ENCODE measurements at places on chromosomes 7 and 10.

GRCh38 chr10:13340626-13341376 is 7.3 kb downstream of the SEPHS1 start:
- H3K27ac ChIP-seq, result peak overlapping the region; percentile 0
- peaks cover 36% of the 10 kb centered on the region for H3K4me1 ChIP-seq
- H3K27me3 ChIP-seq, result no peaks in the 10 kb centered on the region
- DNase-seq, result no peak
- H3K4me3 ChIP-seq, result no peak overlapping the region
- no peaks in the 10 kb centered on the region for H3K36me3 ChIP-seq

GRCh38 chr7:51224811-51225595 is 91.6 kb downstream of the COBL start:
- no peaks in the 10 kb centered on the region for H3K36me3 ChIP-seq
- H3K27ac ChIP-seq, result no peak overlapping the region
- no peaks in the 10 kb centered on the region for H3K27me3 ChIP-seq
- DNase-seq, result no peak
- H3K4me1 ChIP-seq, result no peaks in the 10 kb centered on the region
- H3K4me3 ChIP-seq, result no peak overlapping the region

DNA sequence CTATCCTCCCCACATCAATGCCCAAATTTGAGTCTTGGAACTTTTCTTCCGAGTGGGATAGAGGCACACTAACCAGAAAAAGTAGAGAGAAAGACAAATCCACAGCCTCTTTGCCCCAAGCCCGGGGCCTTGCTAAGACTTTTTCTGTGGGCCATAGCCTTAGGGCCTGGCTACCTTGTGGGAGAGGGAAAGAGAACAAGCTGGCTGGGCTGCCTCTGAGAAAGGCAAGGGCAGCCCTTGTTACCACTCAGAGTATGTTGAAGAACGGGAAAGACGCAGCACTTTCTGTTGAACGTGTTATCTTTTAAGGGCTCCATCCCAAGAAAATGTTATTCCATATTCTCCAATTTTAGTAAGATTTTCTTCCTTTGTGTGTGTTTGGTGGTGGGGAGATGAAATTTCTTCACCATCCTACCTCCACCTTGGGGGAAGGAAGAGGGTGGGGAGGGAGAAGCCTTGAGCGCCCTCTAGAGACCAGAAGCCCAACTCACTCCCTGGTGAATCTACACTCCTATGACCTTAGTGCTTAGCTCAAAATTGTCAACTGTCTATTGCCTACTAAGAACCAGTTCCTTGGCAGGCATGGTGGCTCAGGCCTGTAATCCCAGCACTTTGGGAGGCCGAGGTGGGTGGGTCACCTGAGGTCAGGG is 3.9 kb upstream of the NRF1 start:
- no peaks in the 10 kb centered on the region for H3K36me3 ChIP-seq
- H3K4me3 ChIP-seq, result no peak overlapping the region
- no peak overlapping the region for H3K27ac ChIP-seq
- H3K27me3 ChIP-seq, result no peaks in the 10 kb centered on the region
- no peak for DNase-seq

DNA sequence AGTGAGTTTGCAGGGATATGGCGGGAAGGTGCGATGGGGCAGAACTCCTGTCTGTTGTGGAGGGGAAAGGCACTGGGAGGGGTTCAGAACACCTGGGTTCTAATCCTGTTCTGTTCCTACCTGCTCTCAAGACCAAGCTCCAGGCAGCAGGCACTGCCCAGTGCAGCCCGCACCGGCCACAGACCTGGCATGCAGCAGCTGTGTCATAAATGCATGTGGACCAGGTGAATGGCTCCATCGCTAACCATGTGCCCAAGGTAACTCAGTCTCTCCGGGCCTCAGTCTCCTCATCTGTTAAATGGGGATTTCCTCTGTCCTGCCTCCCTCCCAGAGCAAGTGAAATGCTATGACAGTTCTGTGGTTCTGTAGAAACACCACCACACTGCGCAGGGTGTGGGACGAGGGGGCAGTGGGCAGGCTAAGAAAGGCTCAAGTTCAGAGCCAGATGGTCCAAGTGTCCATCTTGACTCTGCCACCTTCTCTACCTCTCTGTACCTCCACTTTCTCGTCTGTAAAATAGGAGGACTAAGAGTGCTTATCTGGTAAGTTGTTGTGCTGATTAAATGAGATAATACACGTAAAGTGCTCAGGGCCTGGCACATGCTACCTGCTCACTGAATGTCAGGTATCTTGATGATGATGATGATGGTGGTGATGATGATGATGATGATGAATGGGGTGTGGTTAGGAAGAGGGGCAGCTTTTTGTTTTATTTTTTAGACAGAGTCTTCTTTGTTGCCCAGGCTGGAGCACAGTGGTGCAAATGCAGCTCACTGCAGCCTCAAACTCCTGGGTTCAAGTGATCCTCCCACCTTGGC is 22.9 kb downstream of the ATP6V1F start:
- peaks cover 4% of the 10 kb centered on the region for H3K27me3 ChIP-seq
- DNase-seq, result no peak
- H3K4me1 ChIP-seq, result peaks cover 4% of the 10 kb centered on the region
- no peaks in the 10 kb centered on the region for H3K36me3 ChIP-seq
- no peak overlapping the region for H3K4me3 ChIP-seq

DNA sequence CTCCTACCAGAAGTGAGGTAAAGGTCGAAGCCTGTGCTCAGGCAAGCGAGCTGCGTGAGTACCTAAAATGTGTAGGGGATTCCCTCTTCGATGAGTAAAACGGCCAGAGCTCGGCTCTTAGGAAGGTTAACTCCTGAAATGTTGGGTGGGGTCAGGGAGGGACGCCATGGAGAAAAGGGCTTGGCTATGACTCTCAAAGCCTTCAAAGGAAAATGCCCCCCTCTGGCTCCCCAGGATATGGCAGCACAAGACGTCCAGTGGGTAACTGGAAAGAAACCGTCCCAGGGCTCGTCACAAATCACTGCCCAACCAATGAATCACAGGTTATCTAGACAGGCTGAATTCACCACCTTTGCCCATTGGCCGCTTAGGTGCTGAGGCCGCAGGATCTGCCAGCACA is 58.0 kb downstream of the CALML3 start:
- no peaks in the 10 kb centered on the region for H3K27me3 ChIP-seq
- no peak overlapping the region for H3K4me3 ChIP-seq
- no peak overlapping the region for H3K27ac ChIP-seq
- no peaks in the 10 kb centered on the region for H3K36me3 ChIP-seq
- H3K4me1 ChIP-seq, result peaks cover 23% of the 10 kb centered on the region

DNA sequence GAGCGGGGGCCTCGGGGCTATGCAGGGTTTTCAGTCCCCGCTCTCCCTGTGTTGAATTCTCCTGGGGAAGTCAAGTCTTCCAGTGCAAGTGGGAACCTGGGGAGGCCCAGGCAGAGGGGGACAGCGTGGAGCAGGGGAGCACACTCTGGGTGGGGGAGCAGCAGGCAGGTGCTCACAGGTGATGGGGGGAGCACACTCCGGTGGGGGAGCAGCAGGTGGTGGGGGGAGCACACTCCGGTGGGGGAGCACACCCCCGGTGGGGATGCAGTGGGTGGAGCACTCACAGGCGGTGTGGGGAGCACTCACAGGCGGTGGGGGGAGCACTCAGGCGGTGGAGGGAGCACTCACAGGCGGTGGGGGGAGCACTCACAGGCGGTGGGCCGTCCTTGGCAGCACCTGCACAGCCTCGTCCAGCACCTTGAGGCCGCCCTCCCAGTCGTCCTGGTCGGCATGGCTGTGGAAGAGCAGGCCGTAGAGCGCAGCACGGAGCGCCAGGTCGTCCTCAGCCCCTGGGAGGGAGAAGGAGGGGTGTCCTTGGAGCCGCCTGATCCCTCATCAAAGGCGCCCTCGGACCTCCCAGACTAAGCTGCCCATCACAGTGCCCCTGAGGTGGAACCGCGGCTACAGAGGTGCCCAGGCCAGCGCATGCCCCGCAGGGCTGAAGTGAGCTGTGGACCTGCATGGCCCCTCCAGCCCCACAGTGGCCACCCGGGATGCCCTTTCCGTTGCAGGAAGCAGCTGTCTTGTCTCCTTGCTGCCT is 56.7 kb downstream of the CFAP46 start:
- H3K27me3 ChIP-seq, result peaks cover 18% of the 10 kb centered on the region
- peak; percentile 7 for DNase-seq
- no peak overlapping the region for H3K27ac ChIP-seq

DNA sequence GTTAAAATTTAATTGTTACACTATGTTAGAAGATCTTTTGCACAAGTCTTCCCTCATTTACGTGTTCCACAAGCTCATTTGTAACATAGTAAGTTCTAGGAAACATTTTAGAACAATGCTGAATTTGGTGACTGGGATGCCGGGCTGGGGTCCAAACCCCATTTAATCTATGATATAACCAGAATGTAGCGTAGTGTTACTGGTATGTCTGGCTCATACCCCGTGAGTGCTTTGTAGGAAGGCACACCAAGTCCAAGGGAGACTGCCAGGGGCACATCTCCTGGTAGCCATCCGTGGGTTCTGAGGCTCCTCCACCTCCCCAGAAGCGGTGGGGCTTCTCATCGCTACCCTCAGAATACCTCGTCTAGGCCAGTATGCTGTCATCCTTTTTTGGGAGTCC is 21.3 kb upstream of the TMEM236 start:
- H3K4me1 ChIP-seq, result peaks cover 14% of the 10 kb centered on the region
- no peak for DNase-seq
- no peak overlapping the region for H3K27ac ChIP-seq
- H3K4me3 ChIP-seq, result no peak overlapping the region

- H3K36me3 ChIP-seq, result peaks cover 13% of the 10 kb centered on the region
- H3K4me3 ChIP-seq, result no peak overlapping the region
- DNase-seq, result peak; percentile 57
- peak overlapping the region; percentile 56 for H3K27ac ChIP-seq
- peaks cover 13% of the 10 kb centered on the region for H3K4me1 ChIP-seq
Measured at GRCh38 chr7:55515569-55516279, 56.6 kb downstream of the VOPP1 start.

- peak; percentile 39 for DNase-seq
- H3K4me1 ChIP-seq, result peaks cover 31% of the 10 kb centered on the region
- peak overlapping the region; percentile 18 for H3K27ac ChIP-seq
- H3K27me3 ChIP-seq, result no peaks in the 10 kb centered on the region
- no peak overlapping the region for H3K4me3 ChIP-seq
- H3K36me3 ChIP-seq, result no peaks in the 10 kb centered on the region
Measured at GRCh38 chr10:78211561-78212051, 177.9 kb downstream of the RPS24 start.

GRCh38 chr10:125064681-125065492 is 95.5 kb downstream of the CTBP2 start:
- peaks cover 34% of the 10 kb centered on the region for H3K4me1 ChIP-seq
- H3K27me3 ChIP-seq, result no peaks in the 10 kb centered on the region
- H3K36me3 ChIP-seq, result no peaks in the 10 kb centered on the region
- H3K4me3 ChIP-seq, result no peak overlapping the region
- no peak for DNase-seq
- no peak overlapping the region for H3K27ac ChIP-seq

- peak overlapping the region; percentile 81 for H3K4me3 ChIP-seq
- H3K27me3 ChIP-seq, result no peaks in the 10 kb centered on the region
- peak overlapping the region; percentile 94 for H3K27ac ChIP-seq
- DNase-seq, result no peak
Measured at GRCh38 chr7:100612730-100613390, 520 bp downstream of the MOSPD3 start.

GRCh38 chr7:108048422-108048821 is 45.5 kb upstream of the LAMB1 start:
- no peak overlapping the region for H3K4me3 ChIP-seq
- no peak overlapping the region for H3K27ac ChIP-seq
- H3K27me3 ChIP-seq, result no peaks in the 10 kb centered on the region
- DNase-seq, result no peak
- no peaks in the 10 kb centered on the region for H3K36me3 ChIP-seq
- H3K4me1 ChIP-seq, result peaks cover 7% of the 10 kb centered on the region

DNA sequence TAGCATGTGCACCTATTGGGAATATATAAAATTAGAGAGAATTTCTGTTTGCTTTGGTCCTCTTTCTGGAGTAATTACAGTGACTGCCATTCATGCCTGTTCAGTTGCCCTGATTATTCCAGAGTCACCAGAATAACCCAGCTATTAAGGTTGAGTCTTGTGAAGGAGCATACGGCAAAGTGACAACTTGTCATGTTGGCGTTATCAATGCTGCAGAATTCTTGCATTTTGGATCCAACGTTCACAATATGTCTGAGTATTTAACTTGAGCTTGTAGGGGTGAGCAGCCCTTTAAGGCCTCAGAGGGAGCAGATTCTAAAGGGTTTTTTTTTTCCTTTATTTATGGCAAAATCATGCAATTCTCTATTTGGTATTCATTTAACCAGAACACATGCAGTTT is 419.4 kb upstream of the MGMT start:
- H3K36me3 ChIP-seq, result no peaks in the 10 kb centered on the region
- no peaks in the 10 kb centered on the region for H3K27me3 ChIP-seq
- H3K4me1 ChIP-seq, result no peaks in the 10 kb centered on the region
- no peak overlapping the region for H3K27ac ChIP-seq
- DNase-seq, result no peak
- no peak overlapping the region for H3K4me3 ChIP-seq

- no peaks in the 10 kb centered on the region for H3K27me3 ChIP-seq
- no peak overlapping the region for H3K4me3 ChIP-seq
- H3K4me1 ChIP-seq, result no peaks in the 10 kb centered on the region
- H3K27ac ChIP-seq, result peak overlapping the region; percentile 71
- H3K36me3 ChIP-seq, result no peaks in the 10 kb centered on the region
- DNase-seq, result peak; percentile 47
Measured at GRCh38 chr10:44576702-44577191, 191.8 kb upstream of the CXCL12 start.

GRCh38 chr7:910441-910861 is 34.1 kb downstream of the GET4 start:
- no peaks in the 10 kb centered on the region for H3K27me3 ChIP-seq
- H3K4me3 ChIP-seq, result no peak overlapping the region
- no peak overlapping the region for H3K27ac ChIP-seq
- no peak for DNase-seq
- peaks cover 17% of the 10 kb centered on the region for H3K4me1 ChIP-seq

DNA sequence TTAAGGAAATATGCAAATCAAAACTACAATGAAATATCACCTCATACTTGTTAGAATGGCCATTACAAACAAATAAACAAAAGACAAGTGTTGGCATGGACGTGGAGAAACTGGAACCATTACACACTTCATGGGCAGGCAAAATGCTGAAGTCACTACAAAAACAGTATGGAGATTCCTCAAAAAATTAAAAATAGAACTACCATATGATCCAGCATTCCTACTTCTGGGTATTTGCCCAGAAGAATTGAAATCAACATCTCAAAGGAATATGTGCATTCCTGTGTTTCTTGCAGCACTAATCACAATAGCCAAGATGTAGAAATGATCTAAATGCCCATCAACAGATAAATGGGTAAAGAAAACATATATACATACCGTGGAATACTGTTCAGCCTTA is 83.6 kb downstream of the NRCAM start:
- no peak overlapping the region for H3K4me3 ChIP-seq
- H3K36me3 ChIP-seq, result no peaks in the 10 kb centered on the region
- no peaks in the 10 kb centered on the region for H3K4me1 ChIP-seq
- H3K27me3 ChIP-seq, result no peaks in the 10 kb centered on the region
- no peak overlapping the region for H3K27ac ChIP-seq
- no peak for DNase-seq

DNA sequence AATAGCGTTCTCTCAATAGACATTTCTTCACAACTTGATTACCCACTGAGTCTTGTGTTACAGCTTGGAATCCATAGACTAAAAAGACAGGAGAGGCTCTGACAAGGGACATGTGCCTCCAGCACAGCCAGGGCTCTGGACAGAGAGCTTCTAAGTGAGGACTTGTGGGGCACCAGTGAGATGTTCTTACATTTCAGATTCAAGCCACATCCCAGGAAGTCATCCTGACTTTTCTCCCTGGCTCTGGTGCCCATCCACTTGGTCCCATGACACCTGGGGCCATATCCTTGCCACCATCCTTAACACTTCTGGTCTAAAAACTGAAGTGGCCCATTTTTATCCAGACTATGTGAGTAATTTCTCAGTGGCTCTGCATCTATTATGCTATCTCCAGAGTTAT is 440.1 kb downstream of the TCERG1L start:
- H3K27me3 ChIP-seq, result no peaks in the 10 kb centered on the region
- no peak overlapping the region for H3K27ac ChIP-seq
- no peaks in the 10 kb centered on the region for H3K4me1 ChIP-seq

Data from heart right ventricle (tissue), 16 donors.